ENCODE measurements at places on chromosomes 1 and 21.

- no peak for DNase-seq
These were observed 30.2 kb downstream of the LPAR3 start for GRCh38 chr1:84862810-84863251.

- peak; percentile 79 for DNase-seq
These were observed 520 bp downstream of the ZBTB17 start for GRCh38 chr1:15975358-15975804.

- DNase-seq, result no peak
These were observed 41.4 kb upstream of the AJAP1 start for GRCh38 chr1:4612991-4613390.

DNA sequence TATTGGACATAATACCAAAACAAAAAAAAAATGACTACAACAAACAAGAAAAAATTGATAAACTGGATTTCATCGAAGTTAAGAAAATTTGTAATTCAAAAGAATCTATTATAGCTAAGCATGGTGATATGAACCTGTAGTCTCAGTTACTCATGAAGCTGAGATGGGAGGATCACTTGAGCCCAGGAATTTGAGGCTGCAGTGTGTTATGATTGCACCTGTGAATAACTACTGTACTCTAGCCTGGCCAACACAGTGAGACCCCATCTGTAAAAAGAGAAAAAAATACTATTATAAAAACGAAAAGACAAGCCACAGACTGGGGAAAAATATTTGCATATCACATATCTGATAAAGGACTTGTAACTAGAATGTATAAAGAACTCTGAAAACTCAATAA, 24.5 kb upstream of the TRIM62 start:
- no peak for DNase-seq

- no peak for DNase-seq
These were observed 48.1 kb upstream of the CSF3R start for GRCh38 chr1:36530791-36531190.

DNA sequence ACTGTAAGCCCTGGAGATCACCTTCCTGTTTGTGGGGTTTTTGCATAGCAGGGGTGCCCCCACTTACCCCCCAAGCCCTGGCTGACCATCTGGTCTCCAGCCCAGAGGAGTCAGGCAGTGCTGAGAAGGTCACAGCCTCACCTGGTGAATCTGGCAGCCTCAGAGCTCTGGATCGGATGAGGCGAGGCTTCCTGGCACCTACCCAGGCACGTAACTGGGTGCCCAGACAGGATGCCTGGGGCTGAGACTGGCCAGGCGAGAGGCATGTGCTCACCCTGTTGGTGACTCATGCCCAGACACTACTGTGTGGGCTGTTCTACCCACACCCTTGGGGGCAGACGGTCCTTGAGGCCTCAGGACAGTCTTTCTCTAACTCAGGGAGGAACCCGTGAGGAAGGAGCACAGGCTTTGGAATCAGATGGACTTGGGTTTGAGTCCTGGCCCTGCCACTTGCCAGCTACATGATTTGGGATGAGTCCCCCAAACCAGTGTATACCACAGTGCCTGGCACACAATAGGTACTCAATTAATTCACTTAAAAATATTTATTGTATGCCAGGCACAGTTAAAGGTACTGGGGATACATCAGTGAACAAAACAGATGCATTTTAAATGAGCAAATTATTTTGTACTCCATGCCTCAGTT, 15.1 kb upstream of the PADI3 start:
- DNase-seq, result peak; percentile 80

DNA sequence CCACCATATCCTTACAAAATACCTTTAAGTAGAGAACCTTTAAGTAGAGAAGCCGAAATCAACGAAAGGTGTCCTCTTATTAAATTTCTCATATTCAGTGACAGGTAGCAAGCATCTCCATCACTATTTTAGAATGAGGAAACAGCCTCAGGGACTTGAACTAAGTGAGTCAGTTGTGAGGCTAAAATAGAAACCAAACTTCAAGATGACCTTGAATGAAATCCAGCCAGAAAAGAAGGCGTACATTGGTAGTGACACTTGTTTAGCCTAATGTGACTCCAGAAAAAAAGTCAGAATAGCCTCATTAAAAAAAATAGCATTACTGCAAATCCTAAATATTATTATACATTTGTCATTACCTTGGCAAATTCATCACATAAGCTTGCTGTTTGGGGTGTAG, 20.1 kb downstream of the RGS8 start:
- DNase-seq, result no peak

DNA sequence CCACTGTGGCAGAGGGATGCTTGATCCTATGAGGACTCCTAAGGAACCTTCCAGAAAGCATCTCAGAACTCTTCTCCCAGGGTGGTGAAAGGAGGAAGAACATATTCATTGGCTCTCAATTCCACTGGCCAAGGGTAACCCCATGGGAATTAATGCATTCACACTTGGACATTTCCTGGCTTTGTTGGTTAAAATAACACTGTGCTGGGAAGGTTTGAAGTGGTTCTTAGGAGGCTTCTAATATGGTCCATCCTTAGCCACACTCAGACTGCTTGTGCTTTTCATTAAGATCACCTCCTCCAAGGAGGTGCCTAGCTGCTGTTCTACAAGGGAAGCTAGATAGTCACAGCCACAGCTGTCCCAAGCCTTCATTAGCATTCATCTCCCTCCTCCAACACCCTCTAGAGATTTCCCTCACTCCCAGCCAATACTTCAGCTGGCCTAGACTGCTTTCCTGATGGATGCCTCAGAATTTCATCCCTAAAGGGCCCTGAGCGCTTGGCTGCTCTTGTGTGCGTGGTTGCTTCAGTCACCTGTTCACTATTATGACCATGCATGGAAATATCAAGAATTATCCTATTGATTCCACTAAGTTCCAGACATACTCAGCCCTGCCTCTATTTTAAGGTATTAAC, 544.4 kb downstream of the PLPP3 start:
- DNase-seq, result no peak

DNA sequence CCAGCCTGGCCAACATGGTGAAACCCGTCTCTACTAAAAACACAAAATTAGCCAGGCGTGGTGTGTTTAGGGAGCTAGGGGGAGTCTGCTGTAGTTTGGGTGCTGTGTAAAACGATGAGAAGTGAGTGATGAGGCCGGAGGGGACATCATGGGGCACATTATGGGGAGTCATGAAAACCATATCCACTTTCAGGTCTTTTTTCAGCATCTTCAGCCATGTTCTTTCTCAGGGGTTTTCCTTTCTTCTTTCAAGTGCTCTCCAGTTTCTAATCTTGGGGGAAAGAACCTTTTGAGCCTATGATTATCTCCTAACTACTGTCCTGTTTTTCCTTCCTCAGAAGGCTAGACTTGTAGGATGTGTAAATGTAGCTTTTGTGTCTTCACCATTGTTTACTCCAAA, 14.4 kb downstream of the KDM4A start:
- DNase-seq, result no peak

- no peak for DNase-seq
These were observed 74.1 kb downstream of the VCAM1 start for GRCh38 chr1:100793659-100794058.

DNA sequence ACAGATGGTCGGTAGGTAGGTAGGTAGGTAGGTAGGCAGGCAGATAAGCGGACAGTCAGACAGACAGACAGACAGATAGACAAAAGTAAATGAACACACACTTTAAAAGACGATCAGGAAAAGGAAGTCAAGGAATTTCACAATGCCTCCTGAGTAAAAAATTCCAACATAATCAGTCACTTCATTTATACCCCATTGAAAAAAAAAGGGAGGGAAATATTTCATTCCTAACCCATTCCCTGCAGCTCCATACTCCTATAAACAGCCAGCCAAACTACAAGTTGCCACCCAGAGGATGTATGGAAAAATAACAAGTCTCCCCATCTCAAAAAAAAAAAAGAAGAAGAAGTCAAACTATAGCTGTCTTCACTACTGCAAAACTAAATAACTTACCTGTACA, 43.4 kb downstream of the ZZZ3 start:
- DNase-seq, result no peak

DNA sequence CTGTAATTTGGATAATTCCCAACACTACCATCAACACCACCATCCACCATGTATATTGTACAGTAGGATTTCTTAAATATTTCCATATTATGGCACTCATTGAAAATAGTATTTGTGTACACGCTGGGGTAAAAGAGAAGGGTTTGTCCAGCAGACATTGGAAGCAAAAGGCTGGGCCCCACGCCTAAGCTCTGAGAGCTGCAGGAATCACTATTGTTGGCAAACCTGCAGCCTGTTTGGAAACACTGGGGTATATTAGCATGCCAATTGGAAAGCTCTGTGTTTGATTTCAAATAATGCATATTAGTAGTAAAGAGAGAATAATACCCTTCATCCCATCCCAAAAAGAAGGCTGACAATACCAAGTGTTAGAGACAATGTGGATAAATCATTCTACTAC, 81.5 kb upstream of the DPYD start:
- DNase-seq, result no peak

- no peak for DNase-seq
These were observed 835 bp downstream of the LRRN2 start for GRCh38 chr1:204684571-204685235.

- peak; percentile 11 for DNase-seq
These were observed 541.3 kb downstream of the DPYD start for GRCh38 chr1:97379387-97380075.

DNA sequence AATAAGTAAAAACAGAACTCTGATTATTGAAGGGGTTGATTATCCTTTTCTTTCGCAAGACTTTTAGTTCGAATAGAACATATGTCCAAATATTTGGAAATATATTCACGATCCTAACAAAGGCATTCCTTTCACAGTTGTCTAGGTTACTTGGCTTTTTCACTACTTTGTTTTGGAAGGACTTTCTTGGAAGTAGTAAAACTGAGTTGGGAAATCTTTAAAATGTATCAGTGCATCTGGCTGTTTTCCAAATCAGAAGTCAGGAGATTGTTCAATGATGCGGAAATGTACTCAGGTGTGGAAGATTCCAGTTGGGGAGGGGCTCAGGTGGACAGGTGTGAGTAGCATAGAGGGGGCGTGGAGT, 67.1 kb downstream of the SH3BGR start:
- DNase-seq, result no peak

DNA sequence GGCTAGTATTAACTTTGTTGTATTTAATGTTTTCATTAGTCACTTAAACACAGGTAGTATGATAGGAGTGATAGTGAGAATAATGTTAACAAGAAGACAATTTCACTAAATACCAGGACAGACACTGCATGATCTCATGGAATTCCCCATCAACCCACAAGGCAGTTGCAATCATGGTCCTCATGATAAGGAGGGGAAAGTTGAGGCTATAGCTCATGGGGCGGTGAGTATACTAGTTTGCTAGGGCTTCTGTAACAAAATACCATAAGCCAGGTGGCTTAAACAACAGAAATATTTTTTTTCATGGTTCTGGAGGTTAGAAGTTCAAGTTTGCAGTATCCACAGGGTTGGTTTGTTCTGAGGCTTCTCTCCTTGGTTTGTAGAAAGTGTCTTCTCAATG, 115.8 kb downstream of the DSCAM start:
- DNase-seq, result no peak

DNA sequence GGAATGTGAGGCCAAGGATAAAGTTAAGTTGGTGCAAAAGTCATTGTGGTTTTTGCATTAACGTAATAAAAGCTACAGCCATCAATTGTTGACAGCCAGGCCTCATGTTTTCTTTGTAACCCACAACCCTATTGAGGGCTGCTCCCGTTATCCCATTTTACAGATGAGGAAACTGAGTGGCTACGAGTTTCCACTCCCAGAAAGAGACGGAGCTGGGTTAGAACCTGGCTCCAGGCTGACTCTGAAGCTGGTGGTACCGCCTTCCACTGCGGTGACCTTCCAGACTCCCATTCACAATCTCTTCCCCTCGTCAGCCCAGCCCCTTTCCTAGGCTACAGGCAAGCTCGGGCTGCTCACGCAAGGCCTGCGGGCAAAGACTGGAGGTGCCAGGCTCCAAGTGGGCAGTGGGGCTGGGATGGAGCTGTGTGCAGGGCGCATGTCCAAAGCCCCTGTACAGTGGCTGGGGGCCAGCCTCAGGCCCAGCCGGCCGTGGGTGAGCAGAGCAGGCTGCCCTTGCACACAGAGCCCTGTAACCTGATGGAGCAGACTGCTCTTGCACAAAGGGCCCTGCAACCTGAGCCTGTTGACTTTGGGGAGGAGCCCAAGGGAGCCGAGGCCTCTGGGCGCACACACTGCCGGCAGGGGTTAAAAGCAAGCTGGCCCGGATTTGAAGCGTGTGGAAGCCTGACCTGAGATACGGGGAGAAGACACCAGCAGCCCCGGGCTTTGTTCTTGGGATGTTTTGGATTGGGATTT, 97.4 kb upstream of the TMPRSS2 start:
- no peak for DNase-seq

All from inflammatory macrophage treated with lipopolysaccharide for 1 hour (primary cell).